ENCODE measurements at places on chromosomes 2 and 18. TPM values are rescaled to one million over a fixed set of nuclear protein-coding genes. Genes with fewer than 3 reads are reported as not detected.
A peak's percentile ranks its signal among the peaks of the same experiment; 100 is the strongest.

GRCh38 chr2:5889519-5889918 is 197.3 kb downstream of the SOX11 start:
- no peak for DNase-seq

B4GALT6 gene
- polyA plus RNA-seq = 0.28 TPM

DNA sequence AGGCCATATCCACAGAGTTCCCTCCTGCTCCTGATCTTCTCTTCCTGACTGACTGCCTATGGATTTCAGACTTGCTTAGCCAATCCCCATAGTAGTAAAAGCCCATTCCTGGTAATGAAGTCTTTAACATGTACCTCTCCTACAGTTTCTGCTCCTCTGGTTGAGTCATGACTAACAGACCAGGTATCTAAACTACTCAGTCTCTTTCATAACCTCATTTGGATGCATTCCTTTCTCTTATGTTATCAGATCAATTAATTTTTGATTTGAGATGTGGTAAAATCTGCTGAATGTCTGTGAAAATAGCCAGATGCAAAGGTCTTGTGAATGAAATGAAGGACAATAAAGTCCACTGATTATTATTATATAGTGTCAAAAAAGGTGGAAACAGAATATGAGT is 198.0 kb downstream of the NBAS start:
- no peak for DNase-seq

C2orf78 gene
- polyA plus RNA-seq = not detected

- no peak for DNase-seq
Observed at GRCh38 chr18:48153613-48154481, 223.4 kb upstream of the SMAD2 start.

DNA sequence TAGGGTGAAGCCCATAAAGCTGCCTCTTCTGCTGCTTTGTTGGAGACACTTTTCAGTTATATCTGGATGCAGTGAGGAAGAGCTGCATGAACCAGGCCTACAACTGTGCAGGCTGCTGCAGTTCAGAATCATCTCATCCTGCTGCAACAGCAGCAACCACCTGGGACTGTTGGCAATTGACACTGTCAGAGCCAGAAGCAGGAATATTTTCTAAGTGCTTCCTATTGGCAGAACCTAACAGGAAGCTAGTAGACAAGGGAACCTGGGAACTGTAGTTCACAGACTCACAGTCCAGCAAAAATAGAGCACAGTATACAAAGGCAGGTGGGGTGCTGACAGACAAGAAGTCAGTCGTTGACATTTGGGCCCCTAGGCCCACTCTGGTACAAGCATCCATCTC is 452.9 kb upstream of the SPRED2 start:
- no peak for DNase-seq

DNA sequence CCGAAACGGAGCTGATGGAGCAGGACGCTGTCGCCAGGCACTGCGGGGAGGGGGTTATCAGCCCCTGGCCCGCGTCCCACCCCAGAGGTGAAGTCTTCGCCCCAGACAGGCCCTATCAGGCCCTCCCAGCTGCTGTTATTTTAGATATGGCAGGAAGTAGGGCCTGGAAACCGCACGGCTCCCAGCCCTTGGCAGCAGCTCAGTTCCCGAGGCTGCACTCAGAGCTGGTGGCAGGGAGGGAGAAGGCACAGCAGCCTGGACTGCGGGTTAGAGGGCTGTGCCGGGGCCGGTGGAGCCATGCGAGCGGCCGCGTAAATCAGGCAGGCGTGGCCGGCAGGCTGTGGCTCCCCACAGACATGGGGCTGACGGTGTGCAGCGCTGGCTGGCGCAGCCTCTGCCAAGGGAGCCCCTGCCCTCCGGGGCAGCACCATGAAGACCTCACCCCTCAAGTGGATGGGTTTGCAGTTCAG is 111.4 kb downstream of the NFATC1 start:
- DNase-seq = no peak

- DNase-seq = peak; percentile 4
Observed at GRCh38 chr2:119431976-119432850, 559 bp downstream of the TMEM37 start.

DNA sequence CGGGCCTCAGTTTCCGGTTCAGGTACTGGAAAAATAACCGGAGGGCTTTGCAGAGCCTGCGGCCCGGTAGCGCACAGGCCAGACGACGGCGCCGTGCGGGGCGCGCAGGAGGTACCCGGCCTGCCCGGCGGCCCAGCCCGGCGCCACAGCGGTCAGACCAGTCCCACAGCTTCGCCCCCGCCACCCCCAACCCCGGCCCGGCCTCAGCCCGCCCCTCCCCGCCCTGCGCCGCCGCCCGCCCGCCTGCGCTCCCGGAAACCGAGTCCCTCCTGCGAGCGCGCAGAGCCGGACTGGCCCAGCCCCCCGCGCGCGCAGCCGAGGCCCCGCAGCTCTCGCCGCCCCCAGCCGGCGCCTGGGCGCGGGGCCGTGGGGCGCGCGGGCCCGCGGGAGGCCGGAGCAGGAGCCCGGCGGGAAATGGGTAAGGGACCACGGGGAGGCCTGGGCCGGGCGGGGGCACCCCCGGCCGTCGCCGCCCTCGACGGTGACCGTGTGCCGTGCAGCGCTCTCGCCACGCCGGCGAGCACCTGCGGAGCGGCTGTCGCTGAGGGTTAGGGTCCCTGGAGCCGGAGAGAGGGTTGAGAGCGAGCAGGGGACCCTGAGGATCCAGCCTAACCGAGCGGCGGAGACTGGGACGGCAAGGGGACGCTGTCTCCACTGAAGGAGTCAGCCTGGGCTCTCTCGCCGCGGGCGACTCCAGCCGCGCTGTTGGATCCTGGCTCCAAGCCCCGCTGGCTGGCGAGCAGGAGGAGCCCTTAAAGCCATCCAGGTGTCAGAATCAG is 16.5 kb upstream of the PSD4 start:
- no peak for DNase-seq

- DNase-seq = peak; percentile 19
Observed at GRCh38 chr2:129813404-129813803, 166.1 kb upstream of the RAB6C start.

GRCh38 chr2:240340361-240340761 is 95.1 kb upstream of the GPC1 start:
- no peak for DNase-seq

DNA sequence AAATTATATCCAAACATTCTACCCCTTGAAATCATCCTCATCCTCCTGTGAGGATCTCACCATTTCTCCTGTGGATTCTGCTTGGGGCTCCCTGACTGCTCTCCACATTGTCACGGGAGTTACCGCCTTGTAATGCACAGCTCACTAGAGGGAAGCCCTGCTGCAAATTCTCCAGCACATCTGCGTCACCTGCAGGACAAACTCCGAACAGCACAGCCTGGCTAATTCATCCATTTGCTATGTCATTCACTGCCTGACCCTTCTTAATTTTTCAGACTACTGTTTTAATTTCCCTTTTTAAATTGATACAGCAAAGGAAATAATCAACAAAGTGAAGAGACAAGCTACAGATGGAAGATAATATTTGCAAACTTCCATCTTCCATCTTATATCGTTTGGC is 627.4 kb downstream of the FBXO15 start:
- DNase-seq = no peak

GRCh38 chr2:156147594-156148330 is 184.8 kb downstream of the NR4A2 start:
- no peak for DNase-seq

XDH gene
- polyA plus RNA-seq = not detected

COL6A3 gene
- polyA plus RNA-seq = not detected

DNA sequence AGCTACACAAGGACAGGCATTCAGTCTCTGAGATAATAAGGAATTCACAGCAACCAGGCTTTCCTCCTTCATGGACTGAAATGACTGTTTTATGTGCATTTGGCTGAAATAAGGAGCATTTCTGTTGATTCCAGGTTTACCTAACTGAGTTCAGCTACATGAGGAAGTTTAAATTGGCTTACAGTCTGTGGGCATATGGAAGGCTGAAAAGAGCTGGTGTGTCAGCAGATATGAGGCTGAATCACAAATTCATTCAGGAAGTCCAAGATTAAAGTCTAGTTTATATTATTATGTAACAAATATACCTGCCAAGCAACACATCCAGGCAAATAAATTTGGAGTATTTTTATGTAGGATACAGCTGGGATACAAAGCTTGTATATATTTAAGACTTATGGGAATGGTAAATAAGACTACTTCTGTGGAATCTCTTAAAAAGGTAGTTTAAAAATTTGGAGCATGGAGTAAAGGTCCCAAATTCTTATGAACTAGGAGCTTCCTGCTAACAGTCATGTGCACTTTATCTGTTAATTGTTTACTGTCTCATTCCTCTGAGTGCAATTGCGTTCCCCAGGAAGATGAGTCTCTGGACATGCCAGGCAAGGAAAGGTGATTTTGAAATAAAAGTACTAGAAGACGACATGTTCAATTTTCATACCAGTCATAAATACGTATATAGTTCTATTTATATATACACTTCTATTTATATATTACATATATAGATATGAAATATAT is 53.0 kb downstream of the ZC3H8 start:
- no peak for DNase-seq

DNA sequence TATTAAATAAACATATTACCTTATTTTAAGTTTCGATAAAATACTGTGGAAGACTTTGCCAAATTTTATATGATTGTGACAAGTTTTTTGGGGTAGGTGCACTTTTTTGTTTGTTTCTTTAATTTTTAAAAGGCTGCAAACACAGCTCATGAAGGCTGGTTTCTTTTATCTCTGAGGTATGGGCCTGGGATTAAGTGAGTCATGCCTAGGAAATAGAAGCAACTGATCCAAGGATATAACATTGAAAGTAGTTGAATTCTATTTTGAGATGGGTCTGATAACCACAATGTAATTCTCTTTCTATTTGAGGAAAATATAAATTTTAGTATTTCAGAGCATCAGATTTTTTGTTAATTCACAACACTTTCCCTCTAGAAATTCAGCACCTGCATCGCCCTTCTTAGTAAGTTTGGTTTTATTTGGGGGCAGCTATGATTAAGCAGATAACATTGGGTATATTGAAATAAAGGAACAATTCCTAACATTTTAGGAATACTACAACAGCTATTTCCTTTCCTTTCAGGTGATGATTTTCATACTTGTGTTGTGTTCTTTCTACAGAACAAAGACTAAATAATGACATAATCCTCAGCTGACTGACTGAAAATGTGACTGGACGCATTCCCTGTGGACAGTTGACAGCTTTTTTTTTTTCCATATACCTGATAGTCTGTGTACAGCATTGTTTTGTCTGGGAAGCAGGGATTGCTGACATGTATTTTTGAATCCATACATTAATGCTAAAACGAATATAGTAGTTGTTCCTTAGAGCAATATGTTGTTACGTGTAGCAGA is 16.8 kb downstream of the RBM45 start:
- no peak for DNase-seq

GRCh38 chr18:30748541-30748940 is 294.0 kb downstream of the DSC3 start:
- no peak for DNase-seq

MC5R gene
- not detected for polyA plus RNA-seq

GRCh38 chr2:129716781-129717559 is 262.5 kb upstream of the RAB6C start:
- no peak for DNase-seq

GRCh38 chr2:71997843-71998242 is 149.8 kb downstream of the CYP26B1 start:
- DNase-seq = no peak

DNA sequence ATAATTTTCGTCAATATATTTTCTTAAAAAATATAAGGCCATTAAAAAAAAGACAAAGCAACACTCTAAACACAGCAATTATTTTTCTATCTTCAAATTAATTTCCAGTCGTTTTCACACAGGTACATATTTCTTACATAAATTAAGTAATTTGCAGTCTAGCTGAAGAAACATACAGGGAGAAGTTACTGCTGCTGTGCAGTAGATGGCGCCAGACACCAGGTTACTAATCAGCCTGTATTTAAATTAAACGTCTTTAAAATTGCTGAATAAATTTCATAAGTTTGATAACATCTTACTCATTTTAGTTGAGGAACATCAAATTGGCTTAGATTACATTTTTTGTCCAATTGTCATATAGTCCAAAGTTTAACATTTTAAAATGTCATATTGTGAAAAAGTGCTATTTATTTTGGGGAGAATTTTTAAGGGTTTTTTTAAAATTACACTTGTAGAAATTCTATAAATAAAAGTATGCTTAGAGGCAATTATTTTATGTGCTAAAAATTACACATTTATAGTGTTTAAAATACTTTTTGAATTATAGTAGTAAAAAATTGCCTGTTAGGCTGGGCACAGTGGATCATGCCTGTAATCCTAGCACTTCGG is 88.4 kb downstream of the PMAIP1 start:
- DNase-seq = peak; percentile 55
